HCT116 (cell line): ENCODE measurements at places on chromosomes 13 and 19. TPM values are rescaled to one million over a fixed set of nuclear protein-coding genes. Genes with fewer than 3 reads are reported as not detected.

The MCF2L gene
- total RNA-seq: 19.3 TPM

GRCh38 chr19:18842166-18842565 lies 10.4 kb downstream of the UPF1 start:
- no peak for DNase-seq

The IGFL1 gene
- total RNA-seq: not detected

- DNase-seq: no peak
Observed at GRCh38 chr13:23751195-23751594, 138.0 kb downstream of the MIPEP start.

DNA sequence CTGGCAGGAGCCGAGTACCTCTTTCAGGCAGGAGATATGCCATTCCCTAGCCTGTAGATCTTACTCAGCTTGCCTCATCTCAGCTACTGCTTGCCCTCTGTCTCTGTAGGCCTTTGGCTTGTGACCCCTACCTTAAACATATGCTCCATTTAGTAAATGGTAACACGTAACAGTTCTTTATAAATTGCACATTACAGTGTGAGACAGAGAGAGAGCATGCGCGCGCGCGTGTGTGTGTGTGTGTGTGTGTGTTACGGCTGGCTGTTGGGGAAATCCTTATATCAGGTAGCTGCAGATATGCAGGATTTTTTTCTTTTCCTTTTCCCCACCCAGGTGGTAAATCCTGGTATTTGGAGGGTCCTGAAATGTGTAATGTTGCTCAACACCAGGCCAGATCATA lies 4.2 kb downstream of the SPINT2 start:
- DNase-seq: no peak

The ZNF90 gene
- total RNA-seq: not detected

The PTPRH gene
- 15.9 TPM for total RNA-seq

DNA sequence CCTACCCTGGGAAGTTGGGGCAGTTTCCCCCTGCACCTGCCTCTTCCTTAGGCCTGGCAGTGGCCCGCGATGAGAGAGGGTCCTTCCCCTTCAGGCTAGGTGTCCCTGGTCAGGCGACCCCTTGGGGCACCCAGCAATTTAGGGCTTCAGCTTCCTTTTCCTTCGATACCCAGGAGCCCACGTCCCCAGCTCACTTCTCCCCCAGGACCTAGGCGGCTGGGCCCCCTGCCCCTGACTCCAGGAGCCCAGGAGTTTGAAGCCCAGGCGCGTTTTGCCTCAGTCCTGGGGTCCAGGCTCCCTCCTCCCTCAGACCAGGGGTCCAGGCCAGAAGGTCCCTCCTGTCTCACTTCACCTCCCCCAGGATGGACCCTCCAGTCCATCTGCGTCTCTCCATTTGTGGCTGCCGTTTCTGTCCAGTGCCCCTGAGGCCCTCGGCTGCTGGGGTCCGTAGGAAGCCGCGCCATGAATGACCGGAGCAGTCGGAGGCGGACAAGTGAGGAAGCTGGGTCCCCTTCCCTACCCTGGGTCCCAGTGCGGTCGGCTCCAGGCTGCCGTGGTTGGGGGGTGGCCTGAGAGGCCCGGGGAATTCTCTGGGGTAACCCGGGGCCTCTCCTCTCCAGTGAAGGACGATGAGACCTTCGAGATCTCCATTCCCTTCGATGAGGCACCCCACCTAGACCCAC lies 714 bp downstream of the CCDC106 start:
- no peak for DNase-seq

GRCh38 chr19:21328406-21328805 lies 804 bp downstream of the ZNF708 start:
- no peak for DNase-seq

The COMMD6 gene
- 108 TPM for total RNA-seq

The OR7A5 gene
- not detected for total RNA-seq

DNA sequence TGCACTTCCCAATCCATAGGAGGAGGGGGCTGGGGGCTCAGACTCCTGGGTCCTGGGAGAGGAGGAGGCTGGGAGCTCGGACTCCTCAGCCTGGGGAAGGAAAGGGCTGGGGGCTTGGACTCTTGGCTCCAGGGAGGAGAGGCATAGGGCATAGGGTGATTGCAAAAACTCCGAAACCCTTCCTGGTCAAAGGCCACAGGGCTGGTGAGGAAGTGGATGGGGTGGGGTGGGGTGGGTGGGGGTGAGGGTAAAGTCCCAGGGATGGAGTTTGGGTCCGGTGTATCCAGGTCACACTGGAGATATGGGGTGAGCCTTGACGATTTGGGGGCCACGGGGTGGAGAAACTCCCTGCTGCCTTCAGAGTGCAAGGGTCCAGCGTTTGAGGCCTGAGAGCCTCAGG lies 2.8 kb downstream of the MYH14 start:
- no peak for DNase-seq

The ABHD17A gene
- 68.2 TPM for total RNA-seq

The ICAM1 gene
- total RNA-seq: 5.0 TPM

The ZNF234 gene
- total RNA-seq: 3.4 TPM

GRCh38 chr13:68808456-68808855 lies 1299.2 kb upstream of the ATXN8OS start:
- DNase-seq: no peak

DNA sequence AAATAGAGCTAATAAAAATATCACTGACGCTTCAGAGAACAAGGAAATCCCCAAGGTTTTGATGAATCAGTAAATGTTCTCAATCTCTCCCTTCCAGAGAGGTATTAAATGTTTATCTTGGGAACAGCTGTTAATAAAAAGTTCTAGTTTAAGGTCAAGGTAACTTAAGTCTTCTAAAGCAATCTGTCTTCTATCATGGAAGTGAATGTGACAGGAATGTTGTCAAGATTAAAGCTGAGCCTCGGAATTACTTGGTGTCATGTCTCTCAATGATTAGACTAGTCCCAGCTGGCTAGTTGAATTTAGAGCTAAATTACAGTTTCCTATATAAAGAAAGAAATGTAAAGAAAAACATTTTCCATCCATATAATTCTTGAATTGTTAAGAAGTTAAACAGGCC lies 23.4 kb downstream of the ESD start:
- DNase-seq: no peak
